ENCODE measurements at places on chromosomes 7 and 10.

- DNase-seq: no peak
Observed at GRCh38 chr10:78959217-78959923, 109.4 kb upstream of the ZMIZ1 start.

DNA sequence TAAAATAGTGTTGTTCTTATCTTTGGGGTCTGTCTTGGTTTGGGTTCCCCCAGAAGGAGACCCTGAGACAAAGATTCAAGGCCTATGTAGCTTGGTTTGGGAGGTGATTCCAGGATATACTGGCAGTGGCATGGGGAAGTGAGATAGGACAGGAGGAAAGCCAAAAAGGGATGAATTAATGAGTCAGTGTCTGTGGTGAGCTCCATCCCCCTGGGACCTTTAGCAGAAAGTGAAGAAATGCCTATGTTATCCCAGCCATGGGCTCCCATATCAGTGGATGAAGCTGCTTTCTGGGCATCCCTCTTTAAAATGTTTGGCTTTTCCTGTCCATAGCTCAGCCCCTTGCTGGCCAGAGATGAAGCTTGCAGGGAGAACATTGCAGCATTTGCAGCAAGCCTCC lies 217.0 kb upstream of the CTBP2 start:
- no peak for DNase-seq

GRCh38 chr10:99693933-99694583 lies 34.7 kb downstream of the ENTPD7 start:
- no peak for DNase-seq

DNA sequence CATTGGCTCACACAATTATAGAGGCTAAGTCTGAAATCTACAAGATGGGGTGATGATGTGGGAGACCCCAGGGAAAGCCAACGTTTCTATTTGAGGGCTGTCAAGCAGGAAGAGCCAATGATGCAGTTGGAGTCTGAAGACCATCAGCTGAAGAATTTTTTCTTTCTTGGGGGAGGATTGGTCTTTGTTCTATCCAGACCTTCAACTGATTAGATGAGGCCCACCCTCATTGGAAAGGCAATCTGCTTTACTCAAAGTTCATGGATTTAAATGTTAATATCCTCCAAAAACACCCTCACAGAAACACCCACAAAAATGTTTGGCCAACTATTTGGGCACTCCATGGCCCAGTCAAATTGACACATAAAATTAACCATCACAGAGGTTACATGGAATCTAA lies 44.3 kb upstream of the DNAJC1 start:
- no peak for DNase-seq

- DNase-seq: no peak
Observed at GRCh38 chr10:50561816-50562215, 61.9 kb downstream of the SGMS1 start.

GRCh38 chr7:119630406-119630969 lies 642.5 kb upstream of the KCND2 start:
- DNase-seq: no peak

- no peak for DNase-seq
Observed at GRCh38 chr10:29119374-29119773, 169.5 kb upstream of the LYZL1 start.

DNA sequence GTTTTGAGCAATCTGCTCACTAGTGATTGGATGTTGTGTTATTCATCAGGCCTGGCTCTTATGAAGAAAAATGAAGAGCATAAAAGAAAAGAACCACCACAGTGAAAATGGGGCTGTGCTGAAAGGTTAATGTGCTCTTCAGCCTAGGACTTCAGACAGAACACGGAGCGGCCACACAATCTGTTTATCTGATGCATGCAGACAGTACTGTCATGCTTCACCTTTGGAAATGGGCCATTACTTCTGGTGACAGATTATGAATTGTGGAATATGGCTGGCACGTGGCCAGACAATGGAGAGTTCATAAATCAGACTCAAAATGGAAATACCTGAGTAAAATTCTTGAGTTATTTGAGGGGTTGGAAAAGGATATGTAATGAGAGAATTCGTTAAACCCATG lies 86.0 kb upstream of the NOBOX start:
- DNase-seq: no peak

DNA sequence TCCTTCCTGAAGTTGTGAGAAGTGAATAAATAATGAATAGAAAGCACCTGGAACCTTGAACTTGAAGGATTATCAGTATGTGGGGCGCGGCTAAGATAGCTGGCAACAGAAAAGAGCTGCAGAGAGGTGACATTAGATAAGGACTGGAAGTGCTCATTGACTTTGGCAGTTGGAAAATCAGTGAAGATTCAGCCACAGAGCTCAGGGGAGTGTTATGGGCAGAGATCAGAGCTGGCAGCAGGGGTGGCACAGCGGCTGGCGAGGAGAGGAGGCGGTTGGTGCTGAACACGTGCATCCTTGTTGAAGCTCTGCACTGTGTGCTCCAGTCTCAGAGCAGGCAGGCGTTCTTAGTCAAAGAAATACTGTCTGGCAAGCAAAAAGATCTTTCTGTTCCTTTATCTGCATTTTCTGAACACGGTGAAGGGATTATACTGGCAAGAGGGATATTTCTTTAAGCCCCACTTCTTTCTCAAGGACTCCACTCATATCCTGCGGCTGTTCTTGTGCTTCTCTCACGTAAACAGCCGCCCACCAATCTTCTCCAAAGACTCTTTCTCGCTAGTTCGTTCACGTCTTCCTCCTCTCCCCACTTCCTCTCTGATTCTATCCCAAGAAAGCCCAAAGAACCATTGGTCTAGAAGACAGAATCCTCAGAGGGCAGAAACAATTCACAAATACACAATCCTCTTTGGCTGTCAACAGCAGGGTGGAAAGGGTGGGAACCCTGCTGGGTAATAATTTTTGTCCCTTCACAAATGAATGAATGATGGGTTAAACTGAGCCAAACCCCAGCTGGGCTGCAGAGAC lies 38.6 kb upstream of the ADD3 start:
- DNase-seq: no peak

DNA sequence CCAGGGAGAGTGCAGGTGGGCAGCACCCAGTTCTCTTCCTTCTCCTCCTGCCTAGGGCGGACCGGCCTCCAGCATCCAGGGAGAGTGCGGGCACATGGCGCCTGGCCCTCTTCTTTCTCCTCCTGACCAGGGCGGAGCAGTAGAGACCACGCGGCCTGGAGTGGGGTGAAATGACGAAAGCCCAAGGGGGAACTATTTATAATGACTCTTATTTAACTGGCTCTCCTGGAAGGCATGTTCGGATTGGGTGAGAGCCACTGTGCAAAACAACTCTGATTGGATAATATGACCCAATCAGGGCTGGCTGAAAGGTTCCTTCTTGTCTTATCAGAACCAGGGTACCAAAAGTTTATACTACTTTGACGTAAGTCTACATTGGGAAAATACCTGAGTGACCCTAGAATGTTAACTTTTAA lies 63.1 kb downstream of the ZNF37A start:
- DNase-seq: no peak
